ENCODE measurements at places on chromosomes 3 and 15.

- DNase-seq: peak; percentile 7
Observed at GRCh38 chr3:149085828-149086231, 503 bp downstream of the HLTF start.

- DNase-seq: no peak
Observed at GRCh38 chr3:69313251-69313650, 72.6 kb downstream of the FRMD4B start.

DNA sequence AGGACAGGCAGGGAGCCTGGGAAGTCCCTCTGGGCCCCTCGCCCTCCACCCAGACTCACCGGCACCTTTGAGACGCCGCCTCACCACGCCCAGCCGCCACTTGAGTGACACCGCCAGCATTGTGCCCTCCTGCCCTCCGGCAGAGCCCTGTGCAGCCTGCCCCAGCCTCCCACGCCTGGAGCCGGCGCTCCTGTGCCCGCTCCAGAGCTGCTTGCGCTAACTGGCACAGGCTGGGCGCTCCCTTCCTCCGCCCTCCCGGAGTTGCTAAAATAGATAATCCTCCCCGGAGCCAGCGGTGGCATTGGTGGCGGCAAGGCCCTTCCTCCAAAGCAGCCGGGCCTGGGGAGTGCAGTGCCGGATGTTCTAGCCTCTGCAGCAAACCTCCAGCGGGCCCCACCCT is 15.7 kb upstream of the GRIP2 start:
- peak; percentile 7 for DNase-seq

DNA sequence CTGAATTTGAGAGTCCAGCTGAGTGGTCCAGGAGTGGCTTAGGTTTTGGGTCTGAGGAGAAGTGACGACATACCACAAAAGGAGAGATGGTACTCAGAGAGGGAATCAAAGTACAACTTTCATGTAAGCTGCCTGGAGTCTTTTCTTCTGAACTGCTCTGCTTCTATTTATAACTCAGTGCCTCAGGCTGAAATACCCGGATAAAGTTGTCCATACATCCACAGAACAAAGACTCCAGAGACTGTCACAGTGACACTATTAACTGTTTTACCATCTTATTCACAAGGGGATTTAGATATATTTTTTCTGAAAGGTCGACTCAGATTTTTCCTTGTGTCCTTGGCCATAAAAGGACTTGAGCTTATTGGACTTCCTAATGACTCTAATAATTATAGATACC is 264.3 kb upstream of the DNAJC19 start:
- no peak for DNase-seq

- DNase-seq: no peak
Observed at GRCh38 chr3:34258271-34258998, 460.0 kb downstream of the PDCD6IP start.

GRCh38 chr3:121698476-121698875 is 37.8 kb upstream of the HCLS1 start:
- DNase-seq: no peak

DNA sequence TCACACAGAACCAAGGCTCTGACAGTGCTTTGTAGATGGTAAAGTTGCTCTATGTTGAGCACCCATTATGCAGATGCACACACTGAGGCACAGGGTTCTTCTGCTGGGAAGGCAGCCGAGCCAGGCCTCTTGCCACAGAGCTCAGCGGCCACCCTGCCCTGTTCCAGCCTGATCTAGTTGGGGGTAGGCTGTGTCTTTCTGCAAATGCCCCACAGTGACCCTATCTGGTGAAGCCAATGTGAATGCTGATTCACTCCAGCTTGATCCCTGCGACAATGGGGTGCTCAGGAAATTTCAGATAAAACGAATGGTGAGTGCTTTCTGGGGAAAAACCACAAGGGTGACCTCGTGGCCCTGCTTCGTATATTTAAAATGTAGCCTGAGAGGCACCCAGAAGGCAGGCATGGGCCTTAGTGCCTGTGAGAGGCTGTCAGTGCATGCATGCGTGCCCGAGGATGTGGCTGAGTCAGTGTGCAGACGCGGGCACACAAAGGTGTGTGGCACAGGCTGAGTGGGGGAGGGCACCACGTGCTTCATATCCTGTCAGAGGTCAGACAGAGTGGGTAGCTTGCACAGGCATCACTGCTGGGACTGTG is 85.7 kb downstream of the ATP2B2 start:
- peak; percentile 49 for DNase-seq

- DNase-seq: no peak
Observed at GRCh38 chr3:64111872-64112271, 88.6 kb upstream of the PSMD6 start.

DNA sequence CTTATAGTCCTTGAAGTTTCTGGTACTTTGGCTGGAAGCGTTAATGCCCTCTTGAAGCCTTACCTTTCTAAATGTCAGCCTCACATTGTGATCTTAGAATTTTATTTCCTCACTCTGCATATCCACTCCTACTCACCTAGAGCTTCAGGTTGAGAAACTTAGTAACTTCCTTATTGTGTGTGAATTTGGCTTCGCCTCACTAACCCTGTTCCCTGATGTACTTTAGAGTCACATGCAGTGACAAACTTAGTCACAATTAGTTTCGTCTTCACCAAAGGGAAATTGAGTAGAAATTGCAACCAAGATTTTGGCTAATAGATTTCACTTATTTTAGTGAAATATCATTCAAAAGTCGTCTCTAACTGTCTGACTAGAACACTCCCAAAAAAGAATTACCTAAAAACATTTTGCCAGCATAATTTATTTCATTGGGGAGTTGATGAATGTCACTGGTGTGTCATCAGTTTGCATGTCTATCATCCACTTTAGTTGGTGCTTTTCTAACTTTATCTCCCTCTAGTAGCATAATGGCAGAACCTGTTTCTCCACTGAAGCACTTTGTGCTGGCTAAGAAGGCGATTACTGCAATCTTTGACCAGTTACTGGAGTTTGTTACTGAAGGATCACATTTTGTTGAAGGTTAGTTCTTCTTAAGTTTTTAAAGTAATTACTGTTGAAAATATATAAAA is 960 bp downstream of the MFN1 start:
- DNase-seq: no peak

DNA sequence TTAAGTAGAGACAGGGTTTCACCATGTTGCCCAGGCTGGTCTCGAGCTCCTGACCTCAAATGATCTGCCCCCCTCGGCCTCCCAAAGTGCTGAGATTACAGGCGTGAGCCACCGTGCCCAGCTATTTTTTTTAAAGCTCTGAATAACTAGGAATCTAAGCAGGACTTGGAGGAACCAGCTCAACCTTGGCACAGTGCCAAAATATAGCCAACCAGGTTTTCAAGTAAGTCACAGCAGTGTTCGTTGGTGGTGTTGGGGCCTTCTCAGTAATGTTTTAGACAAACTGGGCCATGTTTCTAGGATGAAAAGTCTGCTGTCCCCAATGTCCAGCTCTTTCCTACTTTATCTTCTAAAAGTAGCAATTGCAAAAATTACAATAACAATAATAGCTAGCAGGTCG is 6.4 kb upstream of the ADAM10 start:
- DNase-seq: no peak

DNA sequence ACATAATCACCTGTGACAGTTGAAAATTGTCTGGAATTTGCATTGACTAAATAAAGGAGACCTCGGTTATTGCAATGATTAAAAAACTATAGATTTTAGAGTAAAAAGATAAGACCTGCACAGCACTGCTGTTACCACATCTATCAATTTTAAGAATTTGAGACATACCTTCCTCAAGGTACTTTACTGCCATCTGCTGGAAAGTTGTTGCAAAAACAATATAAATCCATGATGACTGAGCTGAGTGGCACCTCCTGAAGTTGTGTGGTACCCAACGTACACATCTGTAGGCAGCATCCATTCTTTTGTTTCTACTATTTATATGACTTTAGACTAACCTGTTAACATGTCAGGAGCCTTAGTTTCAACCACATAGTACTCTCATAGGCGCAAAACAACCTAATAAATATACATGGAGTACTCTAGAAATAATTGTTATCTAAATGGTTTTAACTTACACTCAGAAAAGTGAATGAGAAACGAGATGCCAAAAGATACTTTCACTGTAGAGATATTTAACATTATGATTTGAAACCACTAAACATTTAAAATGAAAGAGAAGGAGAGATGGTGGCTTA is 106.7 kb downstream of the GHSR start:
- DNase-seq: no peak

- no peak for DNase-seq
Observed at GRCh38 chr3:59866076-59866475, 816.3 kb upstream of the CFAP20DC start.

- DNase-seq: no peak
Observed at GRCh38 chr15:73442421-73442820, 543 bp upstream of the REC114 start.

DNA sequence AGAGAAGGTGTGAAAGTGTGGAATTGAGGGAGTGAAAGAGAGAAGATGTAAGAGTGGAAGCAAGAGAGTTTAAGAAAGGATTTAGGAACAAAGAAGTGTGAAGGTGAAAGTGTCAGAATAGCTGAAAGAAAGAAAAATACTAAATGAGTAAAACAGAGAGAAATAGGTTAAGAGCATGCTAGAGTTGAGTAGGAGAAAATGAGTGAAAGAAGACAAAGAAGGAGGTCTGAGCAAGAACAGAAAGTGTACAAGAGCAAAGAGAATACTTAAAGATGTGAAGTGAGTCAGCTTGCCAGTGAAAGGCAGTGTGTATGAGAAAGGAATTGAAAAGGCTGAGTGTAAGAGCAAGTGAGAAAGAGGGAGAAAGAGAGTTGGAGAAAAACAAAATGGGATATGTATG is 348.8 kb upstream of the BCHE start:
- no peak for DNase-seq

DNA sequence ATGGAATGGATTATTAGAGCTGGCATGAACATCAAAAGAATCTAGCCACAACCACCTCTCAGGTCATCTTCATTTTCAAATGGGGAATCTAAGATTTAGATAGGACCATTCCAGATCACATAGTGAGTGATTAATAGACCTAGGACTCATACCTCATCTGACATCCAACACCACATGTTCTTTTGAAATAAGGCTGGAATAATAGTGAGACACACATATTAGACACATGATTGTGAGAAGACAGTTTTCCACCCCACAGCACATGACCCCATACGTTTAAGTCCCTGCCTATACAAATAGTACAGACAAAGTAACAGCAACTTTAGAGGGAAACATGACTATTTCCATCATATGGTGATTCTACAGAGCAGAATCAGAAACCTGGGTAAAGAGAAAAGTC is 344.7 kb upstream of the TPRG1 start:
- no peak for DNase-seq

DNA sequence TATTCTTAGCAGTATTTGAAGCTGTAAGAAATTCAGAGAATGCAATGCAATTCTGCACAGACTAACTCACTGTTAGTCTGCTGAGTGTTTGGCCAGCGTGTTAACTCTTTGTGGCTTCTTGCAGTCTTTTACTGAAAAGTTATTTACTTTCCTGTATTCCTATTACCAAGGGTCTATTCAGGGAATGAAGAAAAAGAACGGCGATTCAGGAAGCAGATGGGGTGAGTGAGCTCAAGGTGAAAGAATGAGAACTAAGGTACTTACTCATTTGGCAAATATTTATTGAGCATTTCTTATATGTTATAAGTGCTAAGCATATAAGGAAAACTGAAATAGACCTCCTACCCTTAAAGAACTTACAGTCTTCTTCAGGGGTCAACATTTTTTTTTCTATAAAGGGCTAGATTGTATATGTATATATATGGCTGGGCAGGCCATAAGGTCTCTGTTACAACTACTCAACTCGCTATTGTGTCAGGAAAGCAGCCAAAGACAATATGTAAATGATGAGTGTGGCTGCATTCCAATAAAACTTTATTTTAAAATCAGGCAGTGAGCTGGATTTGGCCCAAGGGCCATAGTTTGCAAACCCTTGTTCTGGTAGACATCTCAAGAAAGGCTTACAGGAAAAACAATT is 271.9 kb upstream of the GADL1 start:
- DNase-seq: no peak

DNA sequence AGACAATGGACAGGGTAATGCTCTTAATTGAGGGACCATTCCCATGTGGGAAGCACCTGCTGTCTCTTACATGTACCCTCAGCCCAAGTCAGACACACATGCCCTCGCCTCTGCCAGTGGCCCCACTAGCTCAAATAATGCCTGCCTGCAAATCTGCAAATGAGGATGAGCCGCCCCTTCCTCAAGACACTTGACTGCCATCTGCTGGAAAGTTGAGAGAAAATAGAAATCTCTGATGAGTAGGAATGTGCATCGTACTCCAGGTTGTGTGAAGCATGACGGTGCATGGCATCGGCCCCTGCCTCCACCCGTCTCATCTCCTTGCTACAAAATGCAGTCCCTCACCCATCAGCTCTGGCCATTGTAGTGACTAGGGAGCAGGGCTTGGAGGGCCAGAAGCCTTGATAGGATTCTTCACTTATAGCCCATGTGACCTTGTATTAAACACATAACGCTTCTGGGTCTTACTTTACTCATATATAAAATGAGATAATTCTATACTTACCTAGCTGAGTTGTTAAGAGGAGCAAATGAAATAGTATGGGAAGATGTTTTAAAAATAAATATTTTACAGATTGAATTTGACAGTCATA is 6.3 kb upstream of the SCN5A start:
- no peak for DNase-seq

DNA sequence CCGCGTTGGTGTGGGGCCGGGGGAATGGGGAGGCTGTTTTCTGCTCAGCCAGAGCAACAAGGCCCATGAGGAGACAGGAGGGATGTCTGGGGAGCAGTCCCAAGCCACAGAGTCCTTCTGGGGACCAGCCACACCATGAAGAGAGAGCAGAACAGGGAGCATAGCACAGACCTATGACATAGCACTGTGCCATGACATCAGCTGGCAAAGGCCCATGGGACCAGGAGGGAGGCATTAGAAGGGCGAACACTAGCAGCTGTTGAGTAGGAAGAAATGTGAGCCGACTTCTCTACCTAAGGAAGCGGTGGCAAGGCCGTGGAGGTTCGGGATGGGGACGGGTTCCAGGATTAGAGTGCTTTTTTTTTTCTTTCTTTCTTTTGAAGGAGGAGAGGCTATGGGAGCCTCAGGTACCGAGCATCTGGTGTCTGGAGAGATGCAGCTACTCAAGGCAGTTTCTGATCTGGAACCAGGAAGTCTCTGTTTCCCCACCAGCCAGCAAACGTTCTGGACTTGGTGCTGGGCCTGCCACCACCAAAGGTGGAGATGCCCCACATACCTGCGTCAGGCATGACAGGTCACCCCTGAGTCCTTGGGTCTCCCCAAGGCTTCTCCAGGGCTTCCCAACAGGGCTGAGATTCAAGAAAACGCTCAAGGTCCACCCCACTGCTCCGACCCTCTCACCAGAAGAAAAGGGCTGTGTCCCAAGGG is 77.3 kb upstream of the CGNL1 start:
- DNase-seq: no peak

DNA sequence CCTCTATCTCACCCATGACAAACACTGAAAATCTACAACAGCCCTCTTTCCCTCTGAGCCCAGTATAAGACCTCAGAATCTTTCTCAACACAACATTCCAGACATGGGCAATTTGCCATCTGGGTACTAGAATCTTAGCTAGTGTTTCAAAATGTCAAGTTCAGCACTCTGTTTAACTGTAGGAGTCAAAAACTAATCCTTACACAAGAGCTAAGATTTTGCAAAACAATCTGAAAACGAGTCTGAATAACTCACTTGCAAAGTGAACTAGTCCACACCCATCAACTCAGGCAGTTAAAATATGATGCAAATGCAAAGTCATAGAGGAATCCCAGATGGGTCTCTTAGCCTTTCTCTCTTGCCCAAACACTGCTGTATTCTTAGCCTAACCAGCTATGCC is 67.8 kb downstream of the GPR176 start:
- DNase-seq: no peak

GRCh38 chr15:64112073-64112772 is 16.4 kb downstream of the SNX1 start:
- no peak for DNase-seq

Measured in stimulated activated CD4-positive, alpha-beta T cell treated with anti-CD3 and anti-CD28 coated beads, Interleukin-4, amount 100 ng/mL, for 1 hour (primary cell).